ENCODE measurements at places on chromosomes 7 and 10.
A peak's percentile ranks its signal among the peaks of the same experiment; 100 is the strongest.

DNA sequence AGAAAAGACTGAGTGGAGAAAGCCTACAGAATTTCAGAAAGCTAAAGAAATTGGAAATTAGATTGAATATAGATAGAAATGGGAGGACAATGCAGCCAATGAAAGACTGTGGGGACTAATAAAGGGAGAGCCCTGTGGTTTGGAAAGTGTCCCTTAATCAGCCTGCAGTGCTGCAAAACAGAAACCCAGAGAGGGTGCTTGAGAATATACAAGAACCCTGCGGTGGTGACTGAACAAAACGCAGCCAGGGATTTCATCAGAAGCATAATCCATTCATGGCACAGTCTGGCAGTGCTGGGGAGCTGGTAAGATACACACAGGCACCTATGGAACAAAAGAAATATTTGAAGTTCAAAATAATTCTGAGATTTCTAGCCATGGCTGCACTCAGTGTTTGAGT, 19.1 kb downstream of the CEP41 start:
- no peak for DNase-seq

DNA sequence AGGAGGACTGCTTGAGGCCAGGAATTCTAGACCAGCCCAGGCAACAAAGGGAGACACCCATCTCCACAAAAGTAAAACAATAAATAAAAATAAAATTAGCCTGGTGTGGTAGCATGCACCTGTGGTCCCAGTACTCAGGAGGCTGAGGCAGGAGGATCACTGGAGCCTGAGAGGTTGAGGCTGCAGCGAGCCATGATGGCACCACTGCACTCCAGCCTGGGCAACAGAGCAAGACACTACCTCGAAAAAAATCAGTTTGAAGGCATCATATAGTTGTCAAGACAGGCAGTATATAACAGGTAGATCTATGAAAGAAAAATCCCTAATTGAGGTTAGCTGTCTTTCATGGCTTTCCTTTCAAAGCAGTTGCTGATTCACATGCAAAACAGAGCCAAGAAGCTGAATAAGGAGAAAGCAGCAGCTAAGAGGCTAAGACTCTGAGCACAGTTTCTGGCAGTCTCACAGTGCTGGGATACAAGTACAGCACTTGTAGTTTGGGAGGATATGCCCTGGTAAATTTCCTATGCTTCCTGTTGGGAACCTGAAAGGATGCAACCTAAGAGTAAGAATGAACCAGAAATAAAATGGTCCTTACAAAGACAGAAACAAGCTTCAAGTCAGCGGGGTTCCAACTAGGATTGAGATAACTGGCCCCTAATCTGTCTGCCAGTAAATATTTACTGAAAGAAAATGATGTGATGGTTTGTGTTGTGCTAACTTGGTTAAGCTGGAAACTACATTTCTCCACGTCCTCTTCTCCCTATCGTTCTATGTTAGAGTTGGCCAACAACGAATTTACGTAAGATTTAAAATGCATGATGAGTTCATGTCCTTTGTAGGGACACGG, 368.5 kb upstream of the HPS1 start:
- no peak for DNase-seq

DNA sequence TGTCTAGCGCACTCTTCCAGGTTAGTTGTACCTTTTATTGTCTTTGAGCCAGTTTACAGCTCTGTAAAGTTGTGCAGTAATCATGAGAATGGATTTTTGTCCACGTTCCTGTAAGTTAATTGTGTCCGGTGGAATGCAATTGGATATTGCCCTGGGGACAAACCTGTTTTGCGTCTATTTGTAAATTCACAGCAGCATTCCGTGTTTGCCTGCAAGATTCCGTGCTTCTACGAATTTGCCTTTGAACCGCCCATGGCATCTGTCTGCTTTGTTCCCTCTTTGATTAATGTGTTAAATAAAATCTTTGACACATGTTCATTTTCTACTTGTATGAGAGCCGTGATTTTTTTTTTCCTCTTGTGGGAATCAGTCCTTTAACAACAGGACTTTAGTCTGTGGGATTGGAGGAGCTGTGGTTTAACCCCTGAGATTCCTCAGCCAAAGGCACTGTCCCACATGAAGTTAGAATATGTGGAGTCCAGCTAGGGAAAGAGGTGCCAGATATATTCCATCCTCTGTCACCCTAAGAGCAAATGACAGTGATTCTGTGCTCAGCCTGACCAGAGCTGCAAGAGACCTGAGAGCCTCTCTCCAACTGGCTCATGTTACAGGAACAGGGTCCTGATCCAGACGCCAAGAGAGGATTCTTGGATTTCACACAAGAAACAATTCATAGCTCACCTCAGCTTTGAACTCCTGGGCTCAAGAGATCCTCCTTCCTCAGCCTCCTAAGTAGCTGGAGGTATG, 126.3 kb downstream of the COL26A1 start:
- DNase-seq = no peak

DNA sequence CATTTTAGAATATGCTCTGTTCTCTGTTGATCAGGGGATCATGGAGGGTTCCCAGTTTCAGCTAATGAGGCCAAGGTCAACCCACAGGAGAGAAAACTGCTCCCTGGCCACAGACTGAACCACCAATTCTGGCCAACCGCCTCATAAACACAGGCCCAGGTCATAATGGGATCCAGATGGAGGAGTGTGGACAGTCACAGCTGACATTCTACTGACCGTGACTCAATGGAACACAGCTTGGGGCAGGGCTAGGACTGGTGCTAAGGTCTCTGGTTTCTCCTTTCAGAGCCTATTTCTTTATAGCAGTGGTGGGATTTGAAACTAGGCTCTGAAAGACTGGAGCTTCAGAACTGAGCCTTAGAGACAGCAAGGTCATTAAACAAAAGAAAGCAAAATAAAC, 68.3 kb downstream of the HIPK2 start:
- DNase-seq = no peak

GRCh38 chr7:137996386-137996851, 5.5 kb downstream of the CREB3L2 start:
- DNase-seq = no peak

- DNase-seq = no peak
Measured at GRCh38 chr10:34816501-34817002, 1.5 kb upstream of the PARD3 start.

- no peak for DNase-seq
Measured at GRCh38 chr10:86967481-86967941, 771 bp upstream of the ADIRF start.

DNA sequence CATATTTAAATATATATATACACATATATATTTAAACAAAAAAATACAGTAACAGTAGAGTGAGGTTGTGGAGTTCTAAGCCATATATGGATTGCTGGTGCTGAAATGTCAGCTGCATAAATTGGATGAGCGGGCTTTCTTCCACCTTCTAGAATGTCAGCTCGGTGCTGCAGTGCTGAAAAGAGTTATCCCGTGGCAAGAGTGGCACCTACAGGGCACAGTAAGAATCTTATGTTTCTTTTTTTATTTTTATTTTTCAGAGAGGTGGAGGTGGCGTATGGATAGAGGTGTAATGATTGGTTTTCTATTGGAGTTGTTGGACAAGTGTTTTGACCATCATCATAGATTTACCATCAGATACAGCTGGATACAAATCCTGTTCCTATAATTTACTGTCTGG, 86.2 kb upstream of the DYNC1I1 start:
- DNase-seq = peak; percentile 72

- no peak for DNase-seq
Measured at GRCh38 chr7:149477494-149478443, 16.9 kb upstream of the ZNF777 start.

DNA sequence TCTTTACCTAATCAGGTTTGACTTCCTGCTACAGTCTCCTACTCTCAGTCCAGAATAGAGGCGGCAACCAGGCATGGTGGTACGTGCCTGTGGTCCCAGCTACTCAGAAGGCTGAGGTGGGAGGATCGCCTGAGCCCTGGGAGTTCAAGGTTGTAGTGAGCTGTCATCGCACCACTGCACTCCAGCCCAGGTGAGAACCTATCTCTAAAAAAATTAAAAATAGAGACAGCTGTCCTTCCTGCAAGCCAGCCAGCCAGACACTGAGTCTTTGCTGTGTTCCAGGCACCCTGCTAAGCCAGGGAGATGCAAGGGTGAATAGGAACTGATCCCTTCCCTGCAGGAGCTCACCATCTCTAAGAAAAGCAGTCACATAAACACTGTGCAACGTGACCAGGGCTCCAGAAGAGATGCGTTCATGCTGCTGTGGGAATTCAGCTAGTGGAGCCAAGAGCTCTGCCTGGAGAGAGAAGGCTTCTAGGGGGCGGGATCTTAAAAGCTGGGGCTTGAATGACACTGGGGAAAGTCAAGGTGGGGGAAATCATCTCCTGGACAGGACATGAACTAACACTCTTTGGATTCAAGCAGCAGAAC, 22.1 kb upstream of the SLIT1 start:
- no peak for DNase-seq

GRCh38 chr10:91551856-91552255, 81.0 kb downstream of the PPP1R3C start:
- peak; percentile 38 for DNase-seq

DNA sequence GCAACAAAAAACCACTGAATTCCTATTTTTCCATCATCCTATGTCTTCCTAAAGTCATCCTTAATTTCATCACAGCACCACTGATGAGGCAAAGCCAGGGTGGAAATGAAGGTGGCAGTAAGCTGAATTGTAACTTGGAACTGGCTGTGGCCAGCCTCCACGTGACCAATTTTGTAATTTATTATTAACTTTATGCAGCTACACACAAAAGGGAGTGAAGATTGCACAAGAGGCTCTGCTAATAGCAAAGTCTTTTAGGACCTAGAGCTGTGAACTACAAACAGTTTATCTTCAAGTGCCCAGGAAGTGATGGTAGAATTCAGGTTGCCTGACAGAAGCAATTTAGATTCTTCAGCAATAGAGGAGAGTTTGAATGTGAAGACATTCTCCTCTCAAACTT, 176.4 kb downstream of the CCDC71L start:
- DNase-seq = no peak

DNA sequence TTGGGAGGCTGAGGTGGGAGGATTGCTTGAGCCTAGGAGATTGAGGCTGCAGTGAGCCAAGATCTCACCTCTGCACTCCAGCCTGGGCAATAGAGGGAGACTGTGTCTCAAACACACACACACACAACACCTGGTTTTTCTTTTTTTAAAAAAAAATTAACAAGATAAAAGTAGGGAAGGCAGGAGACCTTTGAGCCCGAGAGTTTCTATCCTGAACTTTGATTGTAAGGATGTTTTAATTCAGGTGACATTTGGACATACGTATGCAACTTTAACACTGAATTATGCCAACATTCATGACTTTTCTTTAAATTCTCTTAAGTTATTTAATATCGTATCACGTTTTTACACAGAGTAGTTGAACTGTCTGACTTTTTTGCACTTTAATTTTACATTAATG, 11.7 kb upstream of the CYP2E1 start:
- DNase-seq = no peak

DNA sequence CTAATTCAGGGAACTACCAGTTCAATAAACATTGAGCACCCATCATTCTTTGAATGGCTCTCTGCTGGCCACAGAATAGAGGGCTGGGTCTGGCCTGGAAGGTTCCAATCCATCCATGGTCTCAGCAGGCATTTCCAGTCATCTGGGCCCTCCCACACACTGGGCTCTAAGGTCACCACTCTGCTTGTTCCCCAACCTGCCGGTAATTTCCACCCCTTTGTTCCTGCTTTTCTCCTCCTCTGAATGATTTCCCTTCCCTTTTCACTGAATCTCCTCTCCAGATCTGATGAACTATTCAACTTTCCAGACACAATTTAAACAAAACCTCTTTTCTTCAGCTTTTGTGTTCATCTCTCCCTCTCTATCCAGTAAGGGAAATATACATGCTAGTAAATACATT, 2.6 kb downstream of the BZW2 start:
- DNase-seq = no peak

Data from NCI-H526 treated with DMSO at 0.1 percent for 48 hours (cell line).